ENCODE measurements at places on chromosomes 12 and 14.

GRCh38 chr12:14561677-14562238, 5.9 kb downstream of the PLBD1 start:
- no peak for DNase-seq

- DNase-seq: no peak
These were observed 704 bp downstream of the ATP2B1 start for GRCh38 chr12:89707703-89708564.

- DNase-seq: no peak
These were observed 42.7 kb upstream of the RASSF3 start for GRCh38 chr12:64567570-64567969.

DNA sequence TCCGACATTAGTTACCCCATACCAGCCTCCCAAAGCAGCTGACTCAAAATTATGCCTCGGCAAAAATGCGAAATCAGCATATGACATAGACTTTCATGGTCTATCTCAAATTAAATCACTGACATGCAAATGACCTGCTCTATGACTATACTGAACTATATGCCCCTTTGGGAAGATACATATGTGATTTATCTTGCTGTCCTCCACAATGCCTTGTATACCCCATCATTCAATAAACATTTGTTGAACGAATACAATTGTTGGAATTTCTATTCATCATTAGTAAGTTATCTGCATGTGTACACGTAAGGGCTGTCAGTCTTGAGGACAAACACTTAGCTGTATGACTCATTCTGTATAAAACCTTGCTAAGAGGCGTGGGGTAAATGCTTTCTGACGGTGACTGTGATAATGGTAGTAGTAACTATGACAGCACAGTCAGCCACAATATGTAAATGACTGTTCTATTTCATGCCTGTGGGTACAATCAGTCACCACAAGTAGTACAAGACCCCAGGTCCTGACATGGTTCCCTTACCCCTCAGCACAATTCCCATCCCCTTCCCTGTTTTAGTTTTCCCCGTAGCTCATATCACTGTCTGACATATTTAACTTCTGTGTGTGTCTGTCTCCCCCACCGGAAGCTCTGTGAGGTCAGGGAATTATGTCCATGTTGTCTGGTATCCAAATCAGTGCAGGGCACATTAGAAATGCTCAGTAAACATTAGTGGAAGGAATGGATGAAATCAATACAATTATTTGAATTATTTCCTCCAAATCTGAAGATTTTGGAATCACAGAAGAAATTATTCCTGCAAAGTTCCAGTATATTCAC, 42.8 kb downstream of the STXBP6 start:
- no peak for DNase-seq

DNA sequence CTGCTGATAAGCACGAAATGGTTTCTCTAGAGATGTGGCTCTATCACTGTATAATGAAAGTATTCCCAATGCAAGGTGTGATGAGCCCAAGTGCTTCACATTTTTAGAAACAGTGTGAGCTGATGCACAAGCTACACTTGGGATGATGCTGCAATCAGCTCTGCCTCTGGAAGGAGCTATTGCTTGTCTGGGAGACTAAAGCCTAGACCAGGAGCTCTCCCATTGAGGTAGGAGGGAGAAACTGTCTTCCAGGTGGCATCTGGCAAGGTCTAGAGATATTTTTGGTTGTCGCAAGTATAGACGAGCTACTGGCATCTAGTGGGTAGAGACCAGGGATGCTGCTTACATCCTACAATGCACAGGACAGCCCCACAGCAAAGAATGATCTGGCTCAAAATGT, 42.0 kb downstream of the HECTD4 start:
- no peak for DNase-seq

DNA sequence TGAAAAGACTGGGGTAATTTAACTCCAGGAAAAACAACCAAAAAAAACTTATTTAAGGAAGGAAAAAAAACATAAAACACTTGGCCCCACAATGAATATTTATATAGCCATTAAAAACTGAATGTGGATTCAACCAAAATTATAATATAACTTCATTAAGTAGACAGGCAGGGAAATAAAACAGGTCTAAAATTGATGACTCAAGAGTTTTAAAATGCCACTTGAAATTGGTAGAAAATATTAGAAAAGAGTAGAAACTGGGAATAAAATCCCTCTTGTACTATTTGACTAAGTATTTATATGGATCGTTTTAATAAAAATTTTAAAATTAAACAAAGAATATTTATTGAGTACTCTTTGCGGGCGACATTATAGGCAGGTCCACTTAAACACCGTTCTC, 28.8 kb downstream of the RPS6KA5 start:
- no peak for DNase-seq

DNA sequence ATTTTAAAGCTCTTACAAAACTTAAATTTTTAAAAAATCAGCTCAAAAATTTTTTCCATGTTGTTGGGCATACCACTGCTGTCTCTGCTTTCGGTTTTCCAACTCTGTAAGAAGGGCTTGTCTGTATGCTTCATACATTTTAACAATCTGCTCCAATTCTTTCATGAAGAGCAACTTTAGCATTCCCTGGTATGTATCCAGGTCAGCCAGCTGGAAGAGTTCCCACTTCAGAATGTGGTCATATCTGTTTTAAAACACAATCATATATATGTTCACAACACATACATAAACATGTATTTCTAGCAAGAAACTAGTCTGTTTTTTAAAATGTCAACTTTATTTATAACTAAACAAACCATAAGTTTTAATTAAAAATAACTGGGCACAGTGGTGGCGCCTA, 33.0 kb downstream of the SAV1 start:
- no peak for DNase-seq

DNA sequence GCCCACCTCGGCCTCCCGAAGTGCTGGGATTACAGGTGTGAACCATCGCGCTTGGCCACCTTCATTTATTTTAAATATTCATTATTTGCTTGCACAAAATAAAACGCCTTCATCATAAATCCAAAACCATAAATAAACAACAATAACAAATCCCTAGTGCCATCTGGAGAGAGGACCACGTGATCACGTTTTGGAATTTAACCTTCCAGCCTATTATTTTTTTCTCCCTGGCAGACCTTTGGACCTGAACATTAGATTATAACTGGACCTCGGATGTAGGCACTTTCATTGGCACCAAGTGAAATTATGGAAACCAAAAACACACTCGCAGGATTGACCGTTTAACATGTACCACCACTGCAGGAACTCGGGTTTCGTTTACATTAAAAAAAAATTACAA, 2.0 kb downstream of the DNAH10 start:
- DNase-seq: no peak

DNA sequence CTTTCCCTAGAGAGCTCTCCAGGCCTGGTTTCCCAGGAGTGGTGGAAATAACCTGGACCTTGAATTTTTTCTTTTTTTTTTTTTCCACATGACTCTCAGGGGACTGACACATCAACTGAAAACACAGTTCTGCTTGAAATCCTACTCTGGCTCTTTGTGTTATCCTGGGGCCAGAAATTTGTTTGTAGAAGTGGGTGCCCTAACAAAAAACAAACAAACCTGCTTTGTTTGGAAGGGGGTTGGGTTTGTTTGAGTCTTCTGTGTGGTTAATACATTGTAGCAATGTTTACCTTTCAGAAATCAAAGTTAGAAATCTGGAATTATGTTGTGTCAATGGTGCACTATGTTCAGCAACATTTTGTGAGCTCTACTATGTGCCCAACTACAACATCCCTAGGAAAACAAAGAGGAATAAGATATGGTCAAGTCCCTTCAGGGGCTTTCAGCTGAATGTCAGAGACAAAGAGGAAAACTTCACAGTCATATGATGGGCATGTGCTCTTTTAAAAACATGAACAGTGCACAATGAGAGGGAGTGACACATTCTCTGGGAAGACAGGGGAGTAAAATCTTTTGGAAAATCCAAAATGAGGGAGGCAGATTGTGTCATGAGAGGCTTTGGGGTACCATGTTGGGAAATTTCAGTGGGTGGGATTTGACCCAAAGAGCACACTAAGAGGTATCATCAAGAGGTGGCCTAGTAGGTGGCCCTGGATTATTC, 1.5 kb upstream of the IGF1 start:
- no peak for DNase-seq

DNA sequence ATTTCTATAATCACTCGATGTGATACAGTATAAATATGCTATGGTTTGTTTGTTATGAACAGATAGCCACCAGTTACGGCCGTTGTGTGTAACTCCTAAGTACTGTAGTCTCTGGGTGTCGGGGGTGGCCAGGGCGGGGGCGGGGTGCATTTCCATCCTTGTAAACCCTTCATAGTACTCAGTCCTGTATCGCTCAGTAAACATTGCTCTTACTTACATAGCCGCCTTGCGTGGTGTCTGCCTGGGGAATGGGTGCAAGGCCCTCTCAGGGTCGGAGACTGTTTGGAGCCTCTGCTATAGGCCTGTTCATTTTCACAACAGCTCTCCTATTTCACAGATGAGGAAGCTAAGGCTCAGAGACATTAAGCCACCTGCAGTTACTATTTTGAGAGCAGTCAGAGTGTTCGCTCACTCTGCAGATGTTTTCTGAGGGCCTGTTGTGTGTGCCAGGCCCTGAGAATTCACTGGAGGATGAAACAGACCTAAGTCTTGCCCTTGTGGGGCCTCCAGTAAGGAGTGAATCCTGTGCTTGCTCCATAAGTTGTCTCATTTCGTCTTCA, 42.5 kb downstream of the JDP2 start:
- DNase-seq: no peak

GRCh38 chr12:109766251-109766778, 52.7 kb downstream of the FAM222A start:
- DNase-seq: no peak

GRCh38 chr12:77062846-77063461, 2.4 kb downstream of the E2F7 start:
- DNase-seq: no peak

- DNase-seq: no peak
These were observed 101.0 kb upstream of the KITLG start for GRCh38 chr12:88681271-88681670.

DNA sequence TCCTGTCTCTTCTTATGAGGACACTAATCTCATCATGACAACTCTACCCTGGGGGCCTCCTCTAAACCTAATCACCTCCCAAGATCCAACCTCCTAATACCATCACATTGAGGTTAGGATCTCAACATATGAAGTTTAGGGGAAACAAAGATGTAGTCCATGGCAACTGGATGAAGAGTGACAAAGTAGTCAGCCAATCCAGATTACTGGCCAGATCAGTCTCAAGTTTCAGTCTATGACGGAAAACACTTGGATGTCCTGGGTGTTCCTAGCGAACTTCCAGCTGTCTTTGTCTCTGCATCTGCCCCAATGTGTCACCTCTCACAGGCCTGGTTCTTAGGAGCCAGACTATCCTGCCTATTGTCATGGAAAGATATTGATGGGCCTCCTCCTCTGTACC, 630.8 kb downstream of the AACS start:
- no peak for DNase-seq

DNA sequence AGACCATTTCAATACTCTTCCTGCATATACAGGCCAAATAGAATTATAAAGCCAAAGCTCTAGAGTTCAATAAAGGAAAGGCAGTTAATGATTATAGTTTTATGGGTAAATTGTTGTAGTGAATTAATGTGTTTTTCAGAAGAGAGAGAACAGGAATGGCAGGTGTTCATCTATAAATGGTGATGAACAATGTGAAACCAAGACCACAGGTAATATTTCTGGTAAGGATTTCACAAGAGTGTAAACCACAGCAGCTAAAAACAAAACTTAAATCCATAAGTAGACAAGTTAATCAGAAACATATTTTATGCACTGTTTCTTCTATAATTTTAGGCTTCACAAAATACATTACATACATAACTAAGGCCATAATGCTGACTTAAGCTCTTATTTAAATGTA, 204.4 kb downstream of the SYT1 start:
- no peak for DNase-seq

GRCh38 chr12:47507221-47507620, 198.6 kb downstream of the RPAP3 start:
- no peak for DNase-seq

GRCh38 chr12:109727039-109727723, 13.6 kb downstream of the FAM222A start:
- peak; percentile 93 for DNase-seq

GRCh38 chr12:1576410-1577241, 17.8 kb downstream of the FBXL14 start:
- no peak for DNase-seq

- DNase-seq: no peak
These were observed 6.8 kb downstream of the FBRSL1 start for GRCh38 chr12:132496710-132497109.

GRCh38 chr12:43676183-43676813, 82.3 kb downstream of the PUS7L start:
- no peak for DNase-seq

GRCh38 chr14:74424606-74425005, 1.4 kb downstream of the SYNDIG1L start:
- DNase-seq: no peak

DNA sequence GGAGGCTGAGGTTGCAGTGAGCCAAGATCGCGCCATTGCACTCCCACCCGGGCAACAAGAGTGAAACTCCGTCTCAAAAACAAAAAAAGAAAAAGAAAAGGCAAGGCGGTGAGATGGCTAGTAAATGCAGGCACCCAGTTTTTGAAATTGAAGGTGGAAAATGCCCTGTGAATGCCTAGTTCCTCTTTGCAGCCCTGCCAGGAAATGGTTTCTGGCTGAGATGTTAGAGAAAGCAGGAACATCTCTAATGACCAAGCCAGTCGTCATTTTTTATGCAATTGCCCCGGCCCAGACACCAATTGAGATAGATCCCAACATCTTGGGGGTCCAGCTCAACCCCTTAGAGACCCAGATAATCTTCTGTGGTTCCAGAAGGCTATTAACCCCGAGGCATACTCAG, 17.0 kb downstream of the SLC8A3 start:
- DNase-seq: no peak

- DNase-seq: no peak
These were observed 16.3 kb downstream of the BORCS5 start for GRCh38 chr12:12372946-12373722.

DNA sequence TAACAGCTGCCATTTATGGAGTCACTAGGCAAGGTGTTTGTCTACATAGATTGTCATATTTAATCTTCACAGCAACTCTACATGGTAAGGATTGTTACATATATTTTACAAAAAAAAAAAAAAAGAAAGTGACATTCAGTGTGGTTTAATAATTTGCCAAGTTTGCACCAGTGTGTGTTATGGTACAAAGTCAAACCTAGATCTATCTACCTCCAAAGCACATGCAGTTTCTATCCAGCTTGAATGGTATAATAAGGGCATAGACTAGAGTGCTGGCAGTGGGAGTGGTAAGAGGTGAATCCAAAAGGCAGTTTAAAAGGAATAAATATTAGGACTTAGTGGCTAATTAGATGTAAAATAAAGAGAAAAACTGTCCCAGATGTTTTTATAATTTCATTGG, 66.2 kb upstream of the PCNX4 start:
- DNase-seq: no peak

DNA sequence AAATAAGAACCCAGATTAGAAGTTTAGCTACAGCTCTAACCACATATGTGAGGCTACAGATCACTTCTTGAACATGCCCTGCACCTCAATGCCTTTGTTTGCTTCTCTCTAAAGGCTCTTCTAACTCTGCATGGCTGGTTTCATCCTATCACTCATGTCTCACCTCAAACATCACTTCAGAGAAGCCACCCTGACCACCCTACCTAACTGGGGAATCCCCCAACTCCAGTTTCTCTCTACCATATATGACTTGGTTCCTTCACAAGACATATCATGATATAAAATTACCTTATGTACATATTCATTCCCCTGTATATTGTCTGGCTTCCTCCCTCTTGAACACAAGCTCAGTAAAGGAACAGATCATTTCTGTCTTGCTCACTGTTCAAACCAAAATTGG, 250.2 kb upstream of the GRIP1 start:
- DNase-seq: no peak

- DNase-seq: no peak
These were observed 340.2 kb downstream of the AEBP2 start for GRCh38 chr12:19779395-19780056.
